ENCODE measurements at places on chromosomes 1 and 21.

DNA sequence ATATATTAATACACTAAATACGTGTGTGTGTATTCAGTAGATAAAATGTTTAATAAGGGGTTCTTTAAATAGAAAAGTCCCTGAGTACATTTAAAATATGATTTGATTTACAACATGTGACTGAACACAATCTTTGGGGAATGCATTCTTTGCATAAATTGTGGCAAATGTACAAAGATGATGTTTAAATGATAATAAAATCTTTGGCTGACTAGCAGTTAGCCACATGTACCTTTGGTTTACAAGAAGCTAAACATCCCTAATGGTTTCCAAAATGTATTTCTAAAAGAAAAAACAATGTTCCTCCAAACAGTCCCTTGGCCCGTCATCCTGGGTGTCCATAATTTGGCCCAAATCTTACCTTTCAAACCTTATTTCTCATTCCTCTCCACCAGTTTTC is 106.4 kb upstream of the MARK1 start:
- no peak for DNase-seq

DNA sequence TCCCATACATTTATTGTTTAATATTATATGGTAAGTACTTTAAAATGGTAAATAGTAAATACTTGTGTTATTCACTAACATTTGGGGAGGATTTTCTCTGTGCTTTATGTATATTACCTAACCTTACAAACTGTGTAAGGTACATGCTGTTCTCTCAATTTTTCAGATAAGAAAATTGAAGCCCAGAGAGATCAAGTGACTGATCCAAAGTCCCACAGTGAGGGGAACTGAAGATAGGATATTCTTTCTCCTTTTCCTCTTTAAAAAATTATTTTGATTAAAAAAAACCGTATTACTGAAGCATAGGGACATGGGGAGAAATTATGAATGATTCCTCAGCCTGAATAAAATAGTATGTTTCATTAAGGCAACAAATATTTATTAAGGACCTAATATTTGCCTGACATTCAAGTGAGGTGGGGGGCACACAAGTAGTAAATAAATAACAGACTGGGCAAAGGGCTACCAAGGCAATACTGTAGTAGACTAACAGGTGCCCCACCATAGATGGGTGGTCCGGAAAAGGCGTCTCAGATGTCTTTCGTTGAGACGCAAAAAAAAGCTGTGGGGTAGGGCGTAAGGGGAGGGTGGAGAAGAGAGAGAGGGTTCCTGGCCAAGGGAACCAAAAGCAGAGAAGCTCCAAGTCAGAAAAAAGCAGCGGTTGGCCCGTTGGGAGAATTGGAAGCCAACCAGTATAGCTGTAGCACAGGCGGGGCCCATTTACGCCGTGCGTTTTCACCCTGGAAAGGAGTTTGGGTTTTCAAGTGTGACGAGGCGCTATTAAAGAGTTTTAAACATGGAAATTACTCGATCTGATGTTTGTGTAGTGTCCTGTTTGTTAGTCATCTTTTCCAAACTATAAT is 944 bp upstream of the AGO3 start:
- DNase-seq, result peak; percentile 30

DNA sequence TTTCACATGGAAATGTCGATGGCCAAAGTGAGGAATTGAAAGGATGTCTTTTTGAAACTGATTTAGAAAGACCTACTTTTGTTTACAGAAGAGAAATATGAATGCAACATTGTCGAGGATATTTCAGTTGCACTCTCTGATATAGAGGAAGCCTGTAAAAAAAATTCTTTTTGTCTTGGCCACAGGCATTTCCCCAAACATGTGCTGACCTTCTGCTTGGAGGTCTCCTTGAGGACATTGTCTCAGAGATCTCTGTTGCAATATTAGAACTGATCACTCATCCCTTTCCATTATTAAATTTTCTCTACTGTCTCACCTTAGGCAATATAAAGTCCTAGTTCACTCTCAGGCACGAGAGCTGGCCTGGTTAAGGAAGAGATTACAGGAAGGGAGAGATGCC is 16.0 kb downstream of the S100A11 start:
- DNase-seq, result no peak

GRCh38 chr21:41612674-41613532 is 104.9 kb upstream of the TMPRSS2 start:
- no peak for DNase-seq

DNA sequence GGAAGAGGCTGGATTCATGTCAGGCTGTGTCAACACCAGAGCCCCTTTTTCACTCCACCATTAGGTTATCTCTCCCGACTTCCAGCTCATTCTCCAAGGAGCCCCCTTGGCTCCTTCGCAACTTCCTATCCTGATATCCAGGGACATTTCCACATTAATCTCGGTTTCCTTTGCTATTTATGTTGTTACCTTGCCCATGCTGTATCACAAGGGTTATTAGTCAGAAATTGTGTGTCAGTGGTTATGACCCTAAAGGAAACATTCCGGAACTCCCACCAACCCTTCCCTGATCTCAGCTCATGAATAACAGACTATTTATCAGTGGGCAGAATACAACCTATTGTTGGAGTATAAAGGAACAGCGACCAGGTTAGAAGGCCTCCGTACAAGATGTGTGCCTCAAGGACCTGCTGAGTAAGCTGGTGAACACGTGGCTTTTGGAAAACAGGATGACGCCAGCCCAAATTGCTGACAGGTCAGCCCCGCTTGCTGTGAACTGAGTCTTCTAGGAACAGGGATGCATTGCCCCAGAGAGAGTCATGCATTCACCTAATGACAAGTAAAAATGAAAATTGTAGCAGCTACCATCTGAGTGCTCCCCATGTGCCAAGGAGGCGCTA is 121.5 kb downstream of the PLPP3 start:
- DNase-seq, result no peak

DNA sequence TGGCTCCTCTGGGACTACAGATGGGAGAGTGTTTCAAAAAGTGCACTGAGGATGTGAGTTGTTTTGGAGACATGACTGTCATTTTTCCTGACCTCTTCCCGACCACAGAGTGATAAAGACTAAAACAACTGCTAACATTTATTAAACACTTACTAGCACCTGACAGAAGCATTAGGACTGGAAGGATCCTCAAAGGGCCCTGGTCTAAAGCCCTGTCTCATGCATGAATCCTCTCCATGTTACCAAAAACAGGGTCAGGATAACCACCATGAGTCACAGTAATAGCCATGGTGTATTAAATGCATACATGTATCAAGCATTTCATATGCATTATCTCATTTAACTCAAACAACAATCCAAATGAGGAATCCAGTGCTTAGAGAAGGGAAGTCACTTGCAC is 11.5 kb downstream of the CYB5RL start:
- DNase-seq, result no peak

DNA sequence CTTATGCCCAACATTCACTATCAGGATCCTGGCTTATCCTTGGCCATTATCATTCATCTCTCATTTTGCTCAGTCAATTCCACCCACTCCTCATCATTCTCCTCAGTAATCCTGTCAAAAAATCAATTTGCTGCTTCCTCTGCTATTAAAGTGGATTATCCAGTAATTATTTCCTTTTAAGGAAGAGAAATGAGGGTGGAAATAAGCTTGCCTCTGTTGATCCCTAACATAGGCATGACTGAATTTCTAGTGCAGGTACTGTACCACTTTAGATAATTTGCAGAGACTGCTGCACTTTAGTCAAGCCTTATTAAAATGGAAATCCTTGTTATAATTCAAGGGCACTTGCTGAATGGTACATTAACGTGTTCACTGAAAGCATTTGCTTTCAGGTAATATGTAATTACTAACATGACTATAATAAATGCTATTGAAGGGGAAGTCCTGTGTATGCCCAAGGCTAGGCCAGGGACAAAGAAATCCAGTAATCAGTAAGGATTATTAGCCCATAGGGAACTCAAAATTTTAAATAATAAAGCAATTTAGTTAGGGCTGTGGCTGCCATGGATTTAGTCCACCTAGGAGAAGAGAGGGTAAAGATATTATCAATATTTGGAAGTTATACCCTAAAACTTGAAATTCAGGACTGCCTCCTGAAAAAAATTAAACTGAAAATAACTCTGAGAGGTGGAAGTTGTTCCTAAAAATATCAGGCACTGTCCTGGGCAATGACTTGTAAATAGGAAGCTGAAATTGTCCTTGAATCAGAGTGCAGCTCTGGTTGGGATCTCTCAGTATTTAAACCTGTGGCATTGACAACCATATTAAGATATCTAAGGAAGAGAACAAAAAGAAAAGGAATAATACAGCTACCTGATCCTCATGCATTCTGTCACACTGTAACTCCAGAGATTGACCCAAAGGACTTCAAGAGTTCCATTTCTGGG is 43.4 kb downstream of the RGS2 start:
- no peak for DNase-seq

- DNase-seq, result no peak
These were observed 330.5 kb downstream of the SRGAP2C start for GRCh38 chr1:121515235-121515634.

DNA sequence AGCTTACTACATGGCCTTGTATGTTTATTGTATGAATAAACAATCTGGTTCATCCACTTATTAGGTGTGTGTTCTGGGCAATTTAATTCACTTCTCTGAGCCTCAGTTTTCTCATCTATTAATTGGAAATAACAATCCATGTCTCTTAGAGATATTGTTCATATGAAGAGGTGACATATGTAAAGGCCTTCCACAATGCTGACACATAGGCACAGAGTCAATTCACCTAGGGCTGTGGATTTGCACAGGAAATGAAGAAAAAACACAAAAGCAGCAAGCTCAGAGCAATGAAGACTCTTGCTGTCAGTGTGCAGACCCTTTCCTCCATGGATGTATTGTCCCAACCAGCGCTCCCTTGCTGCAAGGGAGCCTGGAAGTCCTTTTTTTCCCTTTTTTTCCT is 195.2 kb upstream of the CAMK1G start:
- no peak for DNase-seq

GRCh38 chr1:98104289-98104688 is 183.5 kb upstream of the DPYD start:
- no peak for DNase-seq

DNA sequence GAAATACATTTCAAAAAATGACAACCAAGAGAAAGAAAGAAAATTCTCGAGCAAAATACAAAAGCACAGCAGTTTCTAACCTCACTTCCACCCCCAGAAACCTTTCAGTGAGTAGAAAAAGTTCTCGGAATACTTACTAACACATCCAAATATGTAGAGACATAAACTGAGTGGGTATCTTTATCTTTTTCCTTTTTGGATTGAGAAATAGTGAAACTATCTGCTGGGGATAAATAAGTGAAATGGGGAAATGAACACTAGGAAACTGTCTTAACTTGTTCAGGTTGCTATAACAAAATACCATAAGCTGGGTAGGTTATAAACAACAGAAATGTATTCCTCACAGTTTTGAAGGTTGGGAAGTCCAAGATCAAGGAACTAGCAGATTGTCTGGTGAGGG is 72.0 kb downstream of the VCAM1 start:
- DNase-seq, result no peak

DNA sequence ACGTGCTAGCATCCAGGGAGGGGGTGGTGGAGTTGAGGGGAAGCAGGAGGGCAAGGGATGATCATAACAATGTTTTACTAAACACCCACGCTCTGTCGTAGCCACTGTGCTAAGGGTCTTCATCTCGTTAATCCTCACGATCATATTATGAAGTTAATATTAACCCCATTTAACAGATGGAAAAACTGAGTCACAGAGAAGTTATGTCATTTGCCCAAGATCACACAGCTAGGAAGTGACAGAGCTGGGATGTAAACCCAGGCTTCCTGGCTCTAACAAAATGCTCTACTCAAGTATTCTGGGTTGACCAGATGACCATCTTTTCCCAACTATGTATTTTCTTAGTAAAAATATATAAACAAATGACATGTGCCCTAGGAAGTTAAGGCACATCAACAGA is 88.7 kb downstream of the TAS1R2 start:
- DNase-seq, result no peak

DNA sequence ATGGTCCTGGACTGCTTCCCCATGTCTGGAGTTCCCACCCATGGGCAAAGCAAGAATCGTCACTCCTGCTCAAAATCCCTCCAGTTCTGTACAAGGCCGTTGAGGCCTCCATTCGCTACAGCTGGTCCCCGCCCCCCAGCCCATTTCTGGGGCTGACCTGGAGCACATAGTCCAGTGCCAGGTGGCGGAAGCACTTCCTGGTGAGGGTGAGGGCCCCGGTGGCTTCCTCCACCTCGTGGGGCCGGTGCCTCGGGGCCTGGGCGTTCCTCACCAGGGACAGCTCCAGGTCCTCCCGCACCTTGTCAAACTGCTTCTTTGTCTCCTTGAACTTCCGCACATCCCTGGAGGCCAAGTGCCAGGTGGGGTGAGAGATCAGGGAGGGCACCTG is 7.4 kb downstream of the ACAP3 start:
- DNase-seq, result no peak

- DNase-seq, result no peak
These were observed 25.0 kb downstream of the SLC37A1 start for GRCh38 chr21:42538479-42539275.

DNA sequence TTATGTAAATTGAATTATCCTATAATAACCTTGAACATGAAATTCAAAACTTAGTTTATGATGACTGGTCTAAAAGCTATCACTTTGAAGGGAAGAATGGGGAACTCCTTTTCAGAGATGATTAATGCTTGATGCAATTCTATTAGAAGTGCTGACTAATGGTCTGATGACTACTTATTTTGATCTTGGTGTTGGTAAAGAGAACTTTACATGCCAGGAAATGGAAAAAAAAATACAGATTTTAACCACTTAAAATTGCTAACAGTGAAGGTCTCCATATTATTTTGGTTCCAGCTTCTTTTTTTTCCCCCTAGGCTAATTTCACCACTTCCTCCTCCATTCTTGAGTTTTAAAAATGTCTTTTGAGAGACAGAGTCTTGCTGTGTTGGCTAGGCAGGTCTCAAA is 22.9 kb downstream of the S1PR1 start:
- DNase-seq, result no peak

- DNase-seq, result peak; percentile 61
These were observed 27.6 kb downstream of the CD244 start for GRCh38 chr1:160834945-160835565.

GRCh38 chr1:210232511-210233215 is at the start of gene SERTAD4:
Gene SERTAD4, plus strand, starts transcription at chr1:210232796. Its CDS starts 5,165 bp downstream, at chr1:210237961.
- DNase-seq, result no peak

- DNase-seq, result no peak
These were observed 482.1 kb upstream of the RGS18 start for GRCh38 chr1:191675856-191676783.

DNA sequence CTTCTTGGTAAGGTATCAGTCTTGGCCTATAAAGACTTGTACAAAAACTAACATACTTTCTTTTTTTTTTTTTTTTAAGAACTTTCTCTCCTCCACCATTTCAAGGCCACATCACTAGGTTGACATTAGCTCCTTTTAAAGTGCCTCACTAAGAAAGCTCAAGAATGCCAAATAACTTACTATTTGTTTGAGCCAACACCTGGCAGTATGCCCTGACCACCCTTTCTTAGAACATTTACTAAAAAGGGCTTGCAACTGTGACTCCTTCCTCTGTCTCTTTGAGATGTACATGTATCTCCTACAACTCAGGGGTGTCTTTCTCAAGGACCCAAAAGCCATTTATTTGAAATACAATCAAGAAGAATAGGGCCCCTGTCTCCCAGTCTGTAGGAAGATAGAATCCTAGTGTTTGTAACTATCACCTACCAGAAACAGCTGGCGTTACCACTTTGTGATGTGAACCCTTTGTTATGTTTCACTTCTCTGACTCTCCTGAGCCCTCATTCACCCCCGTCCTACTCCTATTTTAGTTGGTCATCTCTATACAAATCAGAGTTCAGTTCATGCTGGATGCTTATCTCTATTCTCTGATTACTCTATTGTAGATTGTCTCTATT is 12.2 kb upstream of the SAMD13 start:
- no peak for DNase-seq

GRCh38 chr1:160520582-160520981 is 2.5 kb downstream of the SLAMF6 start:
- no peak for DNase-seq

Data from CD4-positive, alpha-beta T cell treated with Interferon alpha-2 for 1 hour (primary cell).